ENCODE measurements at places on chromosomes 13 and 19.

GRCh38 chr13:55229906-55230569 lies 1910.7 kb upstream of the PRR20A start:
- DNase-seq = no peak

DNA sequence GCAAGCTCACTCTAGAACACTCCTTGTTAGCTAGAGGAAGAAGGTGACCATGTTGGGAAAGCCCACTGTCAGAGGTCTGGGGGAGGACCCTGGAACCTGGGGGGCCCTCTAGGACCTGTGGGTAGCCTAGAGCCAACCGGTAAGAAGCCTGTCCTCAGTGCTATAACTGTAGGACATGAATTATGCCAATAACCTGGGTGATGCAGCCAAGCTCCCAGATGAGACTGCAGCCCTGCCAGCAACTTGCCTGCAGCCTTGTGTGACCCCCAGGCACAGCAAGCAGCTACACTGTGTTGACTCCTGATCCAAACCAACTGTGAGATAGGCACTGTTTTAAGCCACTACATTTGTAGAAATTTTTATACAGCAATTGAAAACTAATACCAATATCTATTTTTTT lies 122.3 kb downstream of the MIPEP start:
- DNase-seq = no peak

DNA sequence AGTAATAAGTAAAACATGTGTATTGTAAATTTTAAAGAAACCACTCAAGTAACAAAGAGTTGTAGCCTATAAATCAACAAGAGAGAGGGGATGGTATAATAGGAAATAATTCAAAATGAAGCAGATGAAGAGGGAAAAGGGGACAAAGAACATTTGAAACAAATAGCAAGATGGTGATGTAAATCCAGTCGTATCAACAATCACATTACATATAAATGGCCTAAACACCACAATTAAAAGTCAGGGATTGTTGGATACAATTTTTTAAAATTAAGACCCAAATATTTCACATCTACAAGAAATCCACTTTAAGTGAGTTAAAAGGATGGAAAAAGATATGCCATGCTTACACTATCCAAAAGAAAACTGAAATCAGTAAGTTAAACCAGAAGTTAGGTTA lies 15.2 kb downstream of the FNDC3A start:
- no peak for DNase-seq

- no peak for DNase-seq
Measured at GRCh38 chr13:49536144-49536873, 40.6 kb downstream of the PHF11 start.

DNA sequence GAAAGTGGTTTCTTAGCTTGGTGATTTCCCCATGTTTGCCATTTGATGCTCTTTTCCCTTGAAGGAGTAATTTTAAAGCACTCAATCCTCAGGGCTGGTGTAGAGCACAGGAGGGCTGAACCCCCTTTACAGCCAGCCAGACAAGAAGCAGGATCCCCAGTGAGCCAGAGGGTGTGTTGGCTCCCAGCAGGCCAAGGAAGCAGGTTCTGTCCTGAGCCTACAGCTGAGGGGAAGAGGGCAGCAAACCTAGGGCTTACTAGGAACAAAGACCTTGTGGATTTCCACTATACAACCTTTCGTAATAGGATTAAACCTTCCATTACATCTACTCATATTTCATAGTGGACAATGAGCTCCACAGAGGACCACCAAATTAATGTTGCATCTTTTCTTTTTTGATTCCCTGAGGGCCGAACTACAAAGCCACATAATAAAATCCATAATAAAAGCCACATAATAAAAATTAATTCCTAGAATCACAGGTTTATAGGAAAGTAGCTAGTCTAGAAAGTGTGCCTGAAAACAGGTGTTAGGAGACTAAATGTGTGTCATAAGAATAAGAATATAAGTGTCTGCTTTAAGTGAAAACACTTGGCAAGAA lies 300.2 kb downstream of the DCLK1 start:
- DNase-seq = no peak

- DNase-seq = no peak
Measured at GRCh38 chr19:16676101-16676798, 15.3 kb downstream of the TMEM38A start.

DNA sequence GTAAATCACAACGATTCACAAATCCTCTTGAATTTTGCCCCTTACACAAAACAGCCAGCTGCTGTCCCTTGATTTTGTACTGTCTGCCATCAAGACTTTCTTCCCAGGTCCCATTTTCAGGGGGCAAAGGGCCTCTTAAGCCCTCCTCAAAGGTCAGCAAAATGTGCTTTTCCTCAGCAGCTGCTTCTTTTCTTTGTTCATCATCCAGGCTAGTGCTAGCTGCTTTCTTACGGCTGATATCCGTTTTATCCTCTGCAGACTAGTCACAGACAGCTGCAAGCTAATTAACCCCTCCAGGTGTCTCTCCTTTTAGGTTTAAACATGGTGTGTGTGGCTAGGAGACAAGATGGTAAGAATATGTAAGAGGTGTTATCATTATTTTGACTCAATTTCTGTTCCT lies 90.9 kb downstream of the NALCN start:
- no peak for DNase-seq

DNA sequence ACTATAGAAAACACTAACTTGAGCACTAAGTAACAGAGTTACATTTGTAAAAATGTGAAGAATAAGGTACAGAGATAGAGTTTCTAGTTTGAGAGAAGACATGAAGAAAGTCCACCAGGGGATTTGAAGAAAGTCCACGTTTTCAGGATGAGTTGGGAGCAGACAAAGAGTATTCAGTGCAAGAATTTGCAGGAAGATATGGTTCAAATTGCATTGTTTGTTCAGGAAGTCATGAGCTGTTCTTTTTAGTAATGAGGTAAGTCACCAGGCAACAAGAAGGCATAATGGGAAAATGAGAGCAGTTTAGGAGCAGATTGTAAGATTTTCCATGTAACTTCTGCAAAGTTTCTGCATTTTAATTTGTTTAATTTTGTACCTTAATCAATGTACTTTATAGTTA lies 618.0 kb downstream of the DACH1 start:
- DNase-seq = no peak

DNA sequence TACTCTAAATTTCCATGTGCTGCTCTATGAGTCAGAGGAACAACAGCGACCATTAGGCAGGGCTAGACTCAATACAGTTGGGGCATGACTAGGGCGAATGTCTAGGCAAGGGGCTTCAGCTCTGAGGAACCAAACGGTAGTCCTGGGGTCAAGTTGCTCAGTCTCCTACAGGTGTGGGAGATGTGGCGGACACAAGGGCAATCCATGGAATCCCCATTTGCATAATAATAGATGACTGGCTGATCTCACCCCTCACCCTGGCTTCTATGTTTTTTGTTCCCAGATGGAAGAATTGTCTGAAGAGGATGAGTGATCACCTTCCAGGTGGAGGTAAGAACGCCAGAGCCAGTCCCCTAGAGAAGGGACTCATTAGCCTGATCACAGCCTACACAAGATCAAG lies 1048.2 kb upstream of the MIR17HG start:
- DNase-seq = no peak
